ENCODE measurements at places on chromosomes 7 and 10.

DNA sequence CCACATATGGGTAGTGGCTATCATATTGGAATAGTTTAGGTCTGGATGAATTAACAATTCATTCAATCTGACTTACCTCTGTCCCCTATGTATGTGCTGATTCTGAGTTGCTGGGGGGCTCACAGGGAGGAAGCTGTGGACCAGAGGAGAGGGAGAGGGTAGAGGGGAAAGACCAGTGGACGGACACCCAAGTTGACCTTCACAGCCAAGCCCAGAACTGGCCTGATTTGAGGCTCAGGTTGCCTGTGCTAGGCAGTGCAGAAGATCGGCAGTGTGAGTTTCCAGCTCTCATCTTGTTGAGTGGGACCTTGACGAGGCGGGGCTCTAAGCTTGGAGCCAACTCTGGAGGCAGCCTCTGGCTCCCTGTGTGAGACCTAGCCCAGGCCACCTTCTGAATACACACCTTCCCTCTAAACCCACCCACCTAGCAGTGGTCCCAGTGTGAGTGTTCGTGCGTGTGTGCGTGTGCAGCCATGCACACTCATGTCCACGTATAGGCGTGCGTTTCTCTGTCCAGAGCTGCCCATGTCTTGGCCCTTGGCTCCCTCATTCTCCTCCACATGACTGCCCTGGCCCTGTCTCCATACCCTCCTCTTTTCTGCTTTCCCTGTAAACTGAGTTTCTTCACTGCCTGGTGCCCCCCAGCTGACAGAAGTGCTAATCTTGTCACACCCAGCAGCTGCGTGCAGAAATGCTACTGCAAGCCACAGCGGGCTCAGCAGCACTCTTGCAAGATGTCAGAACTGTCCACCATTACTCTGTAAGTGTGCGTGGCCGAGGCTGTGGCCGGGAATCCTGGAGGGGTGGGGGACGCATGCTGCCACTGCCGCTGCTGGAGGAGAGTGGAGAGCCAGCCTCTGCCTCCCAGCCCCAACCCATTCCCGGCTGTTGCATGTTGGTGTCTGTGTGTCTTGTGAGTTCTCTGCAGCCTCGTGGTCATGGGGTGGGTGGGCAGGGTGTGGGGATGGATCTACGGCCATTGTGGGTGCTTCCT lies 47.6 kb downstream of the ADCYAP1R1 start:
- no peak for DNase-seq

DNA sequence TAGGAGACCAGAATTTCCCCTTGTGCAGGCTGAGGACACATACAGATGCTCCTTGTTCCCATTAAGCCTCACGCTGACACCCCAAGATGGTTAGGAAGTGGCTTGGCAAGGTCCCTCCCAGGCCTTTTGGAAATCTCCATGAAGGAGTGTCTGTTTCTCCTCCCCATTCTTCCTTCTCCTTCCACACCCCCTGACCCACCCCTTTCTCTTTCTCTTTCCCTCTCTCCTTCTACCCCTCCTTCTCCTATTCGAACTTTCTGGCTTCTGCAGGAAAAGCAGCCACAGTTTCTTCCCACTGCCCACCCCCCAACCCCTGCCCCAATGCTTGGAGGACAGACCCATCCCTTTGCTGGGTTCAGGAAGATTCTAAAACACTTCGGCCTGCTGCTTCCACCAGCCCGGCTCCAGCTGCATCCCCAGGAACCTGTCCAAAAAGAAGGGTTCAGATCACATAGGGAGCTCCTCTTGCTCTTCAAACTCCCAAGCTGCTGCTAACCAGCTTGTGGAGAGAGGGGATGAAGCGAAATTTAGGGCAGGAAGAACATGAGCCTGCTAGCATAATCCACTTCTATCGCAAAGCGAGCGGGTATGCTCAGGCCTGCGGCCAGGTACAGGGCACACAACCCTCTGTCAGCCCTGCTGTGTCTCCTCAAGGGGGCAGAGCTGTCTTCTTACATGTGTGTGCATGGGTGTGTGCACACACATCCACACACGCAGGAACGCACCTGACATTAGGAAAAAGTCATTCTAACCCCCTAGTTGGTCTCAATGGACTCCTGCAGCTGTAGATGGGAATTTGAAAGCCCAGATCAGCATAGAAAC lies 80.4 kb downstream of the PPP1R3C start:
- no peak for DNase-seq

- DNase-seq, result no peak
These were observed 592.7 kb upstream of the GALNT17 start for GRCh38 chr7:70539205-70539604.

DNA sequence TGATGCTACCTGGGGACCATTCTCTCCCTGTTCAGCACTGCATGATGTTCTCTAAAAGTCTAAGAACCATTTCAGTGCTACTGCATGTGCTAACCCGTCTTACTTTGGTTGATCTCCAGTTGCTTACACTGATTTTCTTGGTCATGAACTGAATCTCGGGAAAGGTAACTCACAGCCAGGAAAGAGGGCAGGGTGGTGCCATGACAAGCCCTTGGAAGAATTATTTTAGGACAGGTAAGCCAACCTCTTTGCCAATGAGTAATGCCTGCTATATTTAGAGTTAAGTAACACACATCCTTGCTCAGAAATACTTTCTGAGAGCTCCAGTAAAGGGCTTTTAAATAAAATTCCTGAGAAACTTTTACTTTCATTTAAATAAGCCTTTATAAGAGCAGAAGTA lies 126.7 kb downstream of the ARL4A start:
- DNase-seq, result no peak

GRCh38 chr7:31497516-31497915 lies 16.4 kb upstream of the ITPRID1 start:
- DNase-seq, result no peak

DNA sequence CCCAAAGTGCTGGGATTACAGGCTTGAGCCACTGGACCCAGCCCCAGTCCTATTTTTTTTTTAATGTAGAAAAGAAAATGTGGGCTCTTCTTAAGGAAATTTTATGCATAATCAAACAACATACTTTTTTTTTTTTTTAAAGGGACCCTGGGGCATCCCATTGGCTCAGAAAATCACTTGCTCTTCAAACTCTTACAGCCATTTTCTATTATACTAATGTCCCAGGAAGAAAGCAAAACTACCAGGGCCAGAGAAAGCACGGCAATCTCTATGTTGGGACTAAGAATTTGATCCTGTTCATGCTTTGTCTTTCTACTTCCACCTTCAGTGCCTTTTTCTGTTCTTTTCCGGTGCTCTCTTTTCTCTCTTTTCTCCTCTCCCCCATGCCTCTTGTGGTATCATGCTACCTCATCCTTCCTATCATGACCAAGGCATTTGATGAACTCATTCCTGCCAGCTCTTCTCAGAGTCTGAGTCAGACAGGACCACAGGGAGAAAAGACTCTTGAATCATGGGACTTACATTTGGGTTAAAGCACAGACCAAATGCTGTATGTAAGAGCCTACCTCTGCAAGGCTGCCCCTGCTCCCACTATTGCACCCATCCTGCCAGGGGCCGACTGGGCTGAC lies 76.4 kb upstream of the CCNY start:
- DNase-seq, result no peak

GRCh38 chr10:98365406-98366061 lies 49.4 kb downstream of the PYROXD2 start:
- no peak for DNase-seq
